ENCODE measurements at places on chromosomes 12 and 14.
A peak's percentile ranks its signal among the peaks of the same experiment; 100 is the strongest.

DNA sequence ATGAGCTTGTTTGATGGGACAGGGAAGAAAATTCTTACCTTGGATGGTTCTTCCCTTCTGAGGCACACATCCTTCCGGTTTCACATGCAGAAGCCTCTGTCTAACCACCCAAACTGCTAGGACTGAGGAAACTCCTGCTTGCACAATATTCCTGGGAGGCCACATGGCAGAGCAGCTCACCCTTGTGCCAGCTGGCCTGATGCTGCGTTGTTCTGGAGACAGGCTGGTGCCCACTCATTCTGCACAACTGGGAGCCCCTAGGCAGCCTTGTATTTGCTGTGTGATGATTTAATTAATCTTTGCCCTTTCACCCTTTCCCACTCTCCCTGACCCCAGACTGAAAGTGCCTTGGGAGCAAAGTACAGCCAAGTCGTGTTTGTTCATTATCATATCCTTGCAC is 130.8 kb downstream of the RTN1 start:
- no peak for DNase-seq

GRCh38 chr12:56715798-56716197 is 9.3 kb downstream of the NACA start:
- DNase-seq: no peak

DNA sequence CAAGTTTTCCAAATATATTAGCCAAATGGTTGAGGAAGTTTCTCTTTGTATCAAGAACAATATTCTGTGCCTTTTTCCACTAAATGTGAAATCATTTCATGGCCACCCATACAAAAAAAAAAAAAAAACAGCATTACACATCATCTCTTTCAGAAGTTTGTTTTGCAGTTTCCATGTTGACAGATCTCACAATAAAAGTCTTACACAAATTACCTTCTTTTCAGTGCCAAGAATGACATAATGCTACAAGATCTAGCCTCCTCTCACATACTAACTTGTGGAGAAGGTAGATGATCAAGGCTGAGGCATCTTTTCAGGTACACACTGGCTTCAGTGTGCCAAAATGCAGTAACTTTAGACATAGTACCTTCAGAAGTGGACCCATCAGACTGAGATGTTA is 35.3 kb downstream of the PRKD1 start:
- DNase-seq: no peak

DNA sequence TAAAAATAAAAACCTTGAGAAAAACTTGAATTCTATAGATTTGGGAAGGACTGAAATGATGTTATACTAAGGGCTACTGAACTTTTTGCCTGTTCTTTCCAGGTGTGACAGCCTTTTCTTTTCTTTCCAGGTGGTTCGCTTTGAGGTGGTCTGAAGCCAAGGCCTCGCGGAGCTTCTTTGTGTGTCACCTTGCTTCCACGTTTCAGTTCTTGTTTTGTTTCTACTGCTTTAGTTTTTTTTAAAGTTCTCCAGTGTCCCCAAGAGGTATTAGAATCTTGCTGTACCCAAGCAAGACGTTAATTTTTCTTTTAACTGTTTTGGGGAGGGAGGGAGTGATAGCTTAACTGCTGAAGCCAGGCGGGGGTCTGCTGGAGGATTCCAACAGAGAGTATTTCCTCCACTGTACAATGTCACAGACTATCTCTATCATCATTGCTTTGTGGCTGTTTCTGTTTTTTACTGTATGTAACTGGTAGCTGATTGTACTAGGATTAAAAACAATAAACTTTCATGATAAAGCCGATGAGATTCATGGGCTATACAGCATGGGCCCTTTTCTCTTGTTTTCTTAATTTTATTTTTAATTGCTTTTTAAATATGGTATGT is 40.2 kb downstream of the PROX2 start:
- DNase-seq: no peak

- no peak for DNase-seq
These were observed 261.7 kb downstream of the CACNA1C start for GRCh38 chr12:2314492-2314891.

DNA sequence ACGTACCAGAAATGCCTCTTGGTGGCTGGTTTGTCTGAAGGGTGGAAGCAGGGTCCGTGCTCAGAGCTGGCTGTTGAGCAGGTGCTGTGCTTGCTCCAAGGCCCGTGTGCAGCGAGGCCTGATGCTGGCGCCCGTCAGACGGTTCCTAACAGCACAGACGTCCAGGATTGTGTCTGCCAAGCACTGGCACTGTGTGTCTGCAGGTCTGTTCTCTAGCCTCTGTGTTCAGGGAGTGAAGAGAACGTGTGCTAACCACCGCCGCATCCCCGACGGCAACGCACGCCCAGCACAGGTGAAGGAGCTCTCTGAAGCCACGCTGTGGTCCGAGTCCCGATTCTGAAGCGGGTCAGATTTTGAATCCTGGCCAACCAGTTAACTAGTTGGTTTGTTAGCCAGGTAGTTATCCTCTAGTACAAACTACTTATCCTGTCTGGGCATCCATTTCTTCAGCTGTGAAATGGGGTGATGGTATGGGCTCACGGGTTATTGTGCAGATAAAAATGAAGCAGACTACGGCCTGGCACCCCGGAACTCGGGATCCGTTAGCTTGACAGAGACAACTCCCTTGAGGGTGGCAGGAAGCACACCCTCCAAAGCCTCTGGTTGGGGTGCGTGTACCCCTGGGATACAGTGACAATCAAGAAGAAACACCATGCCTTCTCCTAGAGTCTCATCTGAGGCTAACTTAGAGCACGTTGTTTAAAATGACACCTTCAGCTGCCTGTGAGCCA is 18.6 kb upstream of the TDRD9 start:
- no peak for DNase-seq

- DNase-seq: no peak
These were observed 15.5 kb upstream of the ZNF268 start for GRCh38 chr12:133165776-133166175.

DNA sequence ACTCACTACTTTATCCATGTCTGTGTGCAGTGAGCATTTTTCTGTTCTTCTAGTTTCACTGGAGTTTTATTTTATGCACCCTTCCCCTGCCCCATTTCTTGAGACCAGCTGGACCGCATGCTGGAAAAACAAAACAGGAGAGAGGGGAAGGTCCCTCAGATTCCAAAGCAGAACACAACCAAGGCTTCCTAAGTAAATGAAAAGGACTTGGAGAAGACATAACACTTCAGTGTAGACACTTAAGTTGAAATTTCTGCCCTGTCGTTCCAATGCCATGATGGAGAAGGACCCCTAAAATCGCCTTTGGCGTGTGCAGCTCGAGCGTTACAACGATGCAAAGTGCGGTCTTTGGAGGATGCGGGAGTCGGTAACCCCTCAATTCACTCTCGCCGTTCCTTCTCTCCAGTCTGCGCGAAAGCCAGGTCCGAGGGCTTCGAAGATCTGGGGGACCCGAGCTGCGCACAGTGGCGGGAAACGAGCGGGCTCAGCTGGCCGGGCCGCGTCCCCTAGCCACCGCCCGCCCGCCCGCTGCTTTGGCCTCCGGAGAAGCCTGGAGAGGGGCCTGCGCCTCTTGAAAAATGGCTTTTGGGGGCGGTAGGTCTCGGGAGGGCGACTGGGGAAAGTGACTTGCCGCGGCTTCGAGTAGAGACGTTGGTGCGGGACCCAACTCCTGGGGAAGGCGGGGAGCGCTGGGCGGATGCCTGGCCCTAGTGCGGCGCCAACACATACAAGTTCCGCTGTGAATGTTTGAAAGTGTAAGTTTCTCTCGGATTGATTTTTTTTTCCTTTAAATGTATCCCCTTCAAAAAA is 11.2 kb upstream of the HOXC13 start:
- DNase-seq: no peak

- DNase-seq: no peak
These were observed 51.7 kb upstream of the RTL1 start for GRCh38 chr14:100955201-100955600.

DNA sequence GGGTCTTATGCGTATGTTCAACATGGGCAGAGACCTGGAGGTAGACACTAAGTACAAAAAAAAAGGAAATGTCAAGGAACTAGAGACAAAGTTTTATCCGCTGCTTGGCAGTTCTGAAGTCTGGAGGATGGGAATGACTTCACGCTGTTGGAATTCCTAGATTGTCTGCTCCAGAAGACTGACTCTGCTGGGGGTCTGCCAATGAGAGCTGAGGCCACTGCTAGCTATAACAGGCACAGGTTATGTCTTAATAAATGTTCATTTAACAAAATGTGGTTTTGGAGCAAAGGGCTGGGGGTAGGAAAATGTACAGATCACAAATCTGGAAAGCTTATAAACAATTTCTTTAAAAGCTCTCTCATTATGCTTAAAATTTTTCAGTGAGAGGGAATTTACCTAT is 5.9 kb downstream of the RNASE8 start:
- no peak for DNase-seq

DNA sequence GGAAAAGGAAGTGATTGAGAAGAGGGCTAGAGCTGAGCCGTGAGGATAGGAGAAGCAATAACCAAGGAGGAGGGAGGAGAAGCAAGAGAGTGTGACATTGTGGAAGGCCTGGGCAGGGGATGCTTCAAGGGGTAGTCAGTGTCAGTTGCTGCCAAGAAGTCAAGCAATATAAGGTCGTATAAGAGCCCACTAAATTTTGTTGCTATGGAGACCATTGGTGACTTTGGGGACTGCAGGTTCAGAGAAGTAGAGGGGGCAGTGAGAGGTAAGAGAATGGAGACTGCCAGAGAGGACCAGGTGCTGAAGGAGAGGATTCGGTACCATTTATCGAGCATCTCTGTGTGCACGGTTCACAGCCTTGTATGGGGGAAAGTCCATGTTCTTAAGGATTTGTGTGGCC is 3.1 kb upstream of the ATXN3 start:
- DNase-seq: no peak

DNA sequence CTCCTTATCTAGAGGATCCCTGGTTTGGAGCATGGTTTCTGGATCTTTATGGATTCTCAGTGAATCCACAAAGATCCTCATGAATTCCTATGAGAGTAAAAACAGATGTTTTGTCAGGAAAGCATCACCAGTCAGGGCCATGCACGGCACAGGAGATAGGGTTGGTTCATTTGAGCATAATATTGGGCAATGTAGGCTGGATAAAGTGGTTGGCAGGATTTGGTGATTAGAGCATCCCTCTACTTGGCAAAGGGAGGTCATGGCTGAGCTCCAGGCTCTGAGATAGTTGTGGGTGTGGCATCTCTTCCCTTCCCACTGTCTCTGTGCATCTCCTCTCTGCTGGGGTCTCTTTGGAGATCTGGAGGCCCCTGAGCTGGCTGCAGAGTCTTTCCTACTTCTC is 149.8 kb downstream of the DACT1 start:
- no peak for DNase-seq

- no peak for DNase-seq
These were observed 691 bp downstream of the ZFYVE26 start for GRCh38 chr14:67815573-67816225.

DNA sequence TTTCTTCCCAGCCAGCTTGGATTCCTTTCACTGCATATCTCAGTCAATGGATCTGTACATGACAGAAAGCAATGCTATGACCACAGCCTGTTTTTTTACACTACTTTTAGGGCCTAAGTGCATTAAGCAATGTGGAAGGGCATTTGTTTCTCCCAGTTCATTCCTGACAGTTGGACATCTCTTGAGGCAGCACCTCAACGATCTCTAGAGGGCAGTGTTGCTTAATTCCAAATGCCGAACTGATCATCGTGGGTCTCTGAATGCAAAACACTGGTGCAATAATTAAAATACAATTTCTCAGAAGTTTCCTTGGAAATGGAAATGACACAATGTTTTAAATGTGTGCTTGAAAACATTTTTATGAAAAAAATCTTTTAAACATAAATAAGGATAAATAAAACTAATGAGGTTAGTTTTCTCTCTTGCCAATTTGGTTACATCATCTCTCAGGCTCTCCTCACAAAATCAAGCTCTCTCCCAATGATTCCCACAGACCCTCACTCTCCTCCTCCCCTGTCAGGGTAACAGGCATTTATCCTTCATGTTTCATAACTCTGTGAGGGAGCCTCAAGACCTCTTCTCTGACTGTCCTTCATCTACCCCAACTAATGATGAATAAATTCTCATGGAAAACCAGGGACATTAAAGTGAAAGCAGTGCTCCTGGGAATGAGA is 192.4 kb upstream of the SLC16A7 start:
- peak; percentile 72 for DNase-seq

Data from NCI-H2081 (cell line).